ENCODE measurements at places on chromosomes 3 and 15.
A peak's percentile ranks its signal among the peaks of the same experiment; 100 is the strongest.

- DNase-seq, result no peak
Measured at GRCh38 chr3:127067116-127067910, 84.4 kb downstream of the PLXNA1 start.

DNA sequence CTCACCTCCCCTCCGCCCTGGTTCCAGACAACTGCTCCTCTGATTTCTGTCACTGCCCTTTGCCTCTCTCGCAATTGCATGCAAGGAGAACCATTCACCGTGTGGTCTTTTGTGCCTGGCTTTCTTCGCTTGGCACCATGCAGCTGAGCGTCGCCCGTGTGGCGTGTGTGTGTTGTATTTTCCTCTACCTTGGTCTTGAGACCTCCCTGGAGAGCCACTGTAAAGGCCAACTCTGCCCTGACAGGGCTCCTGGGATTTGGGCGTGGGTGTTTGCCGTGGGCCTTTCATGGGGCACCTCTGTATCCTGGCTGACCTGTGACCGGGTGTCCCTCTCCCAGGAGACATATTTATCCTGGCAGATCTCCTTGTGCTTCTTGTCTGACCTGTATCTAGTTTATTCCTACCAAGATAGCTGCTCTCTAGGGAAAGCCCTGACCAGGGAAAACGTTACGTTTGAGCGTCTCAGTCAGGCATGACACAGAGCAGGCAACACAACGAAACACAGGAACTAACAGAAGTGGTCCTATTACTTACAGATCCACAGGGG is 2.0 kb upstream of the PIGZ start:
- DNase-seq, result no peak

GRCh38 chr3:196741249-196741889 is 1.7 kb downstream of the PAK2 start:
- no peak for DNase-seq

DNA sequence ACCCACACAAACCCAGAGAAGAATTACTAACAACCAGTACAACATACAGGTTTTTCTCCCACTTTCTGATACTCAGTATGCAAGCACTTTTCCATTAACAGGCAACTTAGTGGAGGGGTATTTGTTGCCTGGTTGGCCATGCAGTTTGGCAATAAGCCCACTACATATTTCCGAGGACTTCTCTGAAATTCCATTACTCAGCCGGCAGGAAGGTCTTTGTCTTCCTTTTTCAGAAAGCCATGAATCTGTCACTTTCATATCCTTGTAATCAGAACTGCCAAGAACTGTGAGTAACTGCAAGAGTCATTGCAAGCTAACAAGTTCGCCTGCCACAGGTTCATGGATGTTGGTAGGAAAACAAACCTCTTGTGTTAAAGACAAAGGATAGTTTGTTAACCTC is 422.3 kb upstream of the ROBO1 start:
- DNase-seq, result peak; percentile 57

DNA sequence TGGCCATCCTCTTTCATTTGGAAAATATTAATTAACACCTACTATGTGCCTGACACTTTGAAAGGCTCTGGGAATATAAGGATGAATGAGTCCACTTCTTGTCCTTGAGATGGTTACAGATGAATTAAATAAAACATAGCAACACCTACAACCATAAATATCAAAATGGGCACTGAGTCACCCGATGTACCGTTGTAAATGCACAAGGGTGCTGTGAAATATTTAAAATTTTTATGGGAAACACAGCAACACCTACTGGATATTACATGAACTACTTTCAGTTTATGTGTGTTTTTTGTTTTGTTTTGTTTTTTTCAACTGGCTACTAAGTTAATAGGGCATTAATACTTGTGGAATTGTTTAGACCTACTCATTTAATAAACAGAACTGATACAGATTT is 239.0 kb upstream of the NAALADL2 start:
- no peak for DNase-seq

- DNase-seq, result peak; percentile 4
Measured at GRCh38 chr3:54146506-54147239, 24.3 kb downstream of the CACNA2D3 start.

Data from stromal cell of bone marrow (primary cell).